ENCODE measurements at places on chromosomes 6 and 20.

DNA sequence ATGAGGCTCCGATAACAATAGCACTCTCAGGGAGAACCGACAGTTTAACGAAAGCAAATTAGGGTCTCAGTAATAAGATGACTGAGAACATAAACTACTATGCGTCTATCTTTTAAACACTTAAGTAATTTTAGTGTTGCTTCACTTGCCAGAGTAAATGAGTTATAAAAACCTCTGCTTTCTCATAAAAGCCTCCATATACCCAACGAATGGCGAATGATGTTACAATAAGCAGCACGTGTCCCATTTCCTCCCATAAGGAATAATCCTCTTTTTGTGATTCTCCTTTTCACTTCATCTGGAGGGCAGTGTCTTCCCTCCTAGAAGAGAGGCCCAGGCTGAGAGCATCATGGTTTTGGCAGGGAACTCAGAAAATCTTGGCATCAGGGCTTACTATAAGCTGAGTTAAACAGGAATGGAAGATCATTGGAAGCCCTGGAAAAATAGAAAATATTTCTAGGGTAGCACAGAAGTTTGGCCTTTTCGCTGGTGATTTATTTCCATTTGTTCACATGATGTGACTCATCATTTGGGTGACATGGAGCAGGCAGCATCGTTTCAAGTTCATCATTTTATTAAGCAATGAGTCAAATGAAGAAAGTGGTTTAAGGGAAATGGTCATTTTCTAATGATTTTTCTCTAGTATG lies 255.4 kb downstream of the ATXN1 start:
- no peak for DNase-seq

DNA sequence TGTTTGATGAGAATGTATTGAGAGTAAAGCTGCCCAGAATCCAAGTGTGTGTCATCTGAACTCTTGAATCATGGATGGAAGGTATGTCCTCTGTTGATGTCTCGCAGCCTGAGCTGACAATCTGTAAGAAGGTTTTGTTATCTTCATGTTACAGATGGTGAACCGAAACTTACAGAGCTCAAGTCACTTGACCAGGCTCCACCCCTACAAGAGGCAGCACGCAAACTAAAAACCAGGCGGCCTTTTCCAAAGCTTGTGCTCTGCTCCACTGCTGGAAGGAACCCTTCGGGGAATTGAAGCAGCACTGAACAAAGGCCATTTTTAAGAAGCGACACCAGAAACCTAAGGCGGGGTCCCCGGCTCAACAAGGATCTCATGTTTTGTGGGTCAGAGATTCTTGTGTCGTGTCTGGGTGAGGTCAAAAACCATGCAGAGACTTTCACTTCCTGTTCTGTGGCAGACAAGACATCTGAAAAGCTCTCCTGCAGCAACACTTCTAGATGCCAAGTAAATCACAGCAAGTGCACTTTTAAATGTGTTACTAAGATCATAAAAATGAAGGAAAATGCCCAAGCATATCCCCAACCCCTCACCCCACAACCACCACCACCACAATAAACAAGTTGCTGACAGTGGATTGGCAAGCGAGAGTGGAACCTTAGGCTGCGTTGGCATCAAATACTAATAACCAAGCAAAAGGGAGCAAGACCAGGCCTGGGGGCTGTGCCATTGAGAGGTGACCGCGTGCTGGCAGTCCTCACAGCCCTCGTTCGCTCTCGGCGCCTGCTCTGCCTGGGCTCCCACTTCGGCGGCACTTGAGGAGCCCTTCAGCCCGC lies 27.3 kb downstream of the NQO2 start:
- no peak for DNase-seq

- DNase-seq, result no peak
These were observed 25.8 kb downstream of the SEC23B start for GRCh38 chr20:18533491-18533890.

GRCh38 chr6:105428342-105428957 lies 25.6 kb upstream of the PREP start:
- DNase-seq, result no peak

DNA sequence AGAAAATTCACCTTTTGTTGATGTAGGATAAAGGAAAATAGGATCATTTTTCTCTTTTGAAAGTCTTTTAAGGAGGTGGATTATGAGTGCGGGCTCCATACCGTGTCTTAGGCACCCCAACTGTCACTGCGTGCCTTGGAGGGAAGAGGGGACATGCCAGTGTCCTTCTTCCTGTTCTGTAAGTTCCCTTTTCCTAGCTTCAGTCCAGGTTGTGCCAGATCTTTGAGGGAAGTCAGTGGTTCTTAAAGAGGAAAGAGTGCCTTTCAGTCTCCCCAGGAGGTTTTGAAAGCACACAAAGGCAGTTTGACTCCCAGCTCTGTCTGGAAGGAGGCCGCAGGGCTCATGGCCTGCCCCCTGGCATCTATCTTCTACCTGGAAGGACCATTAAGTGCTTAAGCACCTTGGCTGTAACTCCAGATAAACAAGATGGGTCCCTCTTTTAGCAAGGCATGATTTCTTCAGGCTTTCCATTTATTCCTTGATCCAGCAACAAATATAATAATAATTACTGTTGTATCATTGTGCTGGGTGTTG lies 13.0 kb downstream of the EFCAB8 start:
- DNase-seq, result no peak

DNA sequence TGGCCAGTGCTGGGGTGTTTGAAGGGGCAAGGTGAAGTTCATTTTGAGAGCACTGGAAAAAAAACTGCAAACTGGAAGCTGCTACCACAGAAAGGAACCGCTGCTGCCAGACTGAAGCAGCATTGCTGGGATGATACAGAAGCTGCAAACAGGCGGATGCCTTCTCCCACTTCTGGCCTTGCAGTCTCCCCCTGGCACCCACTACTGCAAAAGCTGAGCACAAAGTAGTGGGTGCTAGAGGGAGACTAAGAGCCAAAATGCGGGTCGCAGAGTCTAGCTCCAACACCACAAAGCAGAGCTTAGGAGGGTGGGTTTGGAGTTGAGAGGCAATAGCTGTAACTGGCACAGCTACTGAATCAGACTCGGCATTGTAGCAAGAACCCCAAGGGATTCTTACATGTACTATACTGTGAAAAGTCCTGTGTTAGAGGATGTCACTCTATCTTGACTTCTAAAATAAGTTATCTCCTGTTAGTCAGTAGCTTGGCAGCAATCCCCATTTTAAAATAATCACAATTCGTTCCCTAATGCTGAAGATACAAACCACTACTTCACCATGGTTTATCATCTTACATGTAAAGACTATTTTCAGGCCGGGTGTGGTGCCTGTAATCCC lies 44.0 kb upstream of the COL21A1 start:
- DNase-seq, result no peak

DNA sequence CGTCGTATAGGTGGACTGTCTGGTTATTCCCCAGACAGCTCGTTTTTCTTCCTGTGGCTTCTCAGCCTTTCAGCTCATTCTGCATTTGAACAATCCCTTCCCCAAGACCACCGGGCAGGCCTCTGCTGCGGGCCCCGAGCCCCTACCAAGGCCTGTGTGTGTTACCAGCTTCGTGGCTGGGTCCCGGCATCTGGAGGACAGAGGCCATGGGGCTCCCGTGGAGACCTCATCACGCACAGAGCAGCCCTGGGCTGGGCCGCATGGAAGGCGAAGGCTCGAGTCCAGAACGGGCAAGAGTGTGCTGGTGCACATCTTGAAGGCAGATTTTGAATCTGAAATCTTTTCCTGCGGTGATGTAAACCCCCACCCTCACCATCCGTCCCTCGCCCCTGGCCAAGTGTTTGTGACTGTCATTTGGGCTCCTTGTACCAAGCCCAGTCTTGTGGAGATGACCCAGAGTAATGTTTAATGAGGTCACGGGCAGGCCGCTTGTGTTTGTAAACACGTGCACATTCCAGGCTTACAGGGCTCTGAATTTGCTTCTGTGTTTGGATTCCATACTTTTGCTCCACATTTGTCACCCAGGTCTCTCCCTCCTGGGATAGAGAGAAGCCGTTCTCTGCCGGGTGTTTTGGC lies 119.6 kb downstream of the CDH4 start:
- no peak for DNase-seq
